Mesenchymal stem cell (in vitro differentiated cells and primary cell): ENCODE measurements at places on chromosomes 4 and X.

GRCh38 chrX:137549073-137549472, 16.9 kb upstream of the ZIC3 start:
- no peak for DNase-seq

DNA sequence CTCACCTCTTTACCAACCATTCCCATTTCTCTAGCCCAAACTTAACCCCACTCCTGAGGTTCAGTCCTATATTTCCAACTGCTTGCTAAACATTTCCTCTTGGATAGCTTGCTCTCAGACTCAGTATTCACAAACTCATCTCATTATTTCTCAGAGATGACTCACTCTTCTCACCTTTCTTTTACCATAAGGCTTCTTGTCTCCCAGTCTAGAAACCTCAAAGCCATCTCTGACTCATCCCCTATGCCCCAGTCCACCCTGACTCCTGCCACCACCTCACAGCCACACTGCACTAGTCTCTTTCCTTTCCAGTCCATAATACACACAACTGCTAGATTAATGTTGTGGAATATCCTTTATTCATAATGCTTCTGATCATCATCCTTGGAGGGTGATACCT, 4.8 kb downstream of the FRMPD3 start:
- no peak for DNase-seq

- no peak for DNase-seq
Observed at GRCh38 chrX:11244636-11245035, 48.6 kb upstream of the AMELX start.

GRCh38 chr4:70747874-70748273, 26.1 kb downstream of the RUFY3 start:
- DNase-seq, result no peak

DNA sequence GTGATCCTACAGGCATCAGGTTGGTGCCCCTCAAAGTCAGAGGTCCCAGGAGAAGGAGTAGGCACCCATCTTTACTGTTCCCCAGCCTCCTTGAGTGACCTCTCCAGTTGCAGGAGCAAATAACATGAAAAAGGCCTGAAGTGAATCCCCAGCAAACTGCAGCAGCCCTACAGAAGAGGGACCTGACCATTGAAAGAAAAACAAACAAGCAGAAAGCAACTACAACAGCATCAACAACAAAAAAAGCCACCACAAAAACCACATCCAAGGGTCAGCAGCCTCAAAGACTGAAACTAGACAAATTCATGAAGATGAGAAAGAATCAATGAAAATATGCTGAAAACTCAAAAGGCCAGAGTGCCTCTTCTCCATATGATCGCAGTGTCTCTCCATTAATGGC, 128.7 kb downstream of the ANKRD50 start:
- no peak for DNase-seq

- no peak for DNase-seq
Observed at GRCh38 chrX:131955099-131955777, 67.9 kb upstream of the STK26 start.

GRCh38 chr4:91288702-91289311, 1015.0 kb upstream of the GRID2 start:
- no peak for DNase-seq

DNA sequence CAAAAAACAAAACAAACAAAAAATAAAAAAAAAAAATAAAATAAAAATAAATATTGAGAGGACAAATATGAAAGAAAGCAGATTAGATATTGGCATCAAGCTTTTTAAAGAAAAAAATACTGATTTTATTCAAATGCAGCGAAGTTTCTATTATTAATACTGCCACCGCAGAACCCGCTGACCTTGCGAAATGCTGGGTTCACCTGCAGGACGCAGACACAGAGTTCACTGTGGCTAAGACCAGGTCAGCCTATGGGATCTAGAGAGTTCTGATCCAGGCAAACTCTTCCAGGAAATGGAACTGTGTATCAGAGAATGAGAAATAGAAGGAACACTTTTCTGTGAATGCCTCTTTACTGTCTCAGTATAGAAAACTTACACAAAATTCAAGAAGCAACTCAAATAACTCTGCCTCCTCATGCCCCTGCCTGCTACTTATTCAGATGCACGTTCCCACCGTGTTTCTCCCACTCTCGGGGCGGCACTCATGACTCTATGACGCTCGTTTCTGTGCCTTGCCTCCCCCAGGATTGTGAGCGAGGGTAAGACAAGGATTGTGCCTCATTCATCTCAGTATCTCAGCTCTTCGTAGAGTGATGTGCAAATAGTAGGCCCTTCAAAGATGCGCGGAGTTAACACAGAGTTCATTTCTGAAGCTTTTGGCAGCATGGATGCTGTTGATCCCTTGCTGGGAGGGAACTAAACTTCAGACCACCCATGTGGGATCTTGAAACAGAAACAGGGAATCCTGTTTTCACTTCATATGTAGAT, 44.1 kb upstream of the TLR3 start:
- no peak for DNase-seq

GRCh38 chr4:55906323-55906722, 42.4 kb upstream of the CEP135 start:
- no peak for DNase-seq

DNA sequence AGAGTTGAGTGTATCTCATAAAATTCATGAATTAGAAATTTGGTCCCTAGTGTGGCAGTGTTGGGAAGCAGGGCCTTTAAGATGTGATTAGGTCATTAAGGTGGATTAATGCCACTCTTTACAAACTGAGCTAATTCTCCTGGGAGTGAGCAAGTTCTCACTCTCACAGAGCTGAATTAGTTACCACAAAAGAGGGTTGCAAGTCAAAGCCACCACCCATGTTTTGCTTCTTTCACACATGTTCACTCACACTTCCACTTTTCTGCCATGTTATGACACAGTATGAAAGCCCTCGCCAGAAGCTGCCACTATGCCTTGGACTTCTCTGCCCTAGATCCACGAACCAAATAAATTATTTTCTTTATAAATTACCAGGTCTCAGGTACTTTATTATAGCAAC, 332.1 kb downstream of the ARAP2 start:
- DNase-seq, result no peak

DNA sequence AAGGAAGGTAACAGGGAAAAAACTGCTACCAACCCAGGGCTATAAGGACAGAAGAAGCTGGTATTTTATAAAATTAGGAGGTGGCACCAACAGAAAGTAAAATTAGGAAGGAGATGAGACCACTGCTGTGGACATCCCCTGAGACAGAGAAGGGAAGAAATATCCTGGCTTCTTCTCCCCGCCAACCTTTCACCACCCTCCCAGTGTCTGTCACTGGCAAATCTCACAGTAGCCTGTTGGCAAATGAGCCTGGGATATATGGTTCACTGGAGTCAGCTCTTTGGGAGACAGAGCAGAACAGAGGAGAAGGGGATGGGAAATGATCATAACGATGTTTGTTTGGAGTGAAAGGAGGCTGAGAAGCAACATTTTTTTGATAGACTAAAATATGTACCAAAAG, 190.9 kb upstream of the PACRGL start:
- DNase-seq, result no peak

- no peak for DNase-seq
Observed at GRCh38 chr4:10534820-10535219, 77.6 kb upstream of the ZNF518B start.

GRCh38 chrX:69424161-69424560, 80.0 kb upstream of the NALF2 start:
- peak; percentile 3 for DNase-seq

DNA sequence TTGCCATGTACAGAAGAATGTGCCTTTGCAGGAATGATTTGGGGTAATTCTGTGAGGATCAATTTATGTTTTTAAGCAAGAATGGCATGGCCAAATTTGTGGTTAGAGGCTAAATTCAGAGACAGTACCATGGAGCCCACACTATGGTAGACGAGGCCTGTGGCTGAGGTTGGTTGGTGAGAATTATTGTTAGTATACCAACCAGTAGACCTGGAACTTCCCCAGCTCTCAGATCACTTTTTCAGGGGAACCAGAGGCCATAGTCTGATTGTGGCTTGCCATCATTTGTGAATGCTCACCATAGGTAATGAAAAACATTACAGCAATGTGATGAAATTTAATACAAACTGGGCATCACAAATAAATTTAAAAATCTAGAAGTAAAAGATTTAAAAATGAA, 56.3 kb downstream of the SHISA3 start:
- DNase-seq, result no peak

- no peak for DNase-seq
Observed at GRCh38 chr4:154417373-154417673, 74.3 kb downstream of the DCHS2 start.

DNA sequence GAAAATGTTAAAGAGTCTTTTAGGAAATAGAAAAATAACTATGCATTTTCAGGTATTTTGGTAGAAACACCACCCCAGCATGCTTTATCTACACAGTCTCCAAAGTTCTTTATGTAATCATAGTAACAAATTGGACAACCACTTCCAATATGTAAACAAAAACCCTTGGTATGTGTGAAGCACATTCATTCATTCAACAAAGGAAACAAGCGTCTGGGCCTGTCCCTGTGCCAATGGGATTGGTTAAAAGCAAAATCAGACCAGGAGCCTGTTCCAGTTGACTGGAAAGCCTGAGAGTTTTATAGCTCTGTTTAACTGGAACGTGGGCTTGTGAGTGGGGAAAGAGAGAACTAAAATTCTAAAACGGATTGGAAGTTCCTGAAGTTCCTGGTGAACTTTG, 41.3 kb upstream of the TENM3 start:
- no peak for DNase-seq

DNA sequence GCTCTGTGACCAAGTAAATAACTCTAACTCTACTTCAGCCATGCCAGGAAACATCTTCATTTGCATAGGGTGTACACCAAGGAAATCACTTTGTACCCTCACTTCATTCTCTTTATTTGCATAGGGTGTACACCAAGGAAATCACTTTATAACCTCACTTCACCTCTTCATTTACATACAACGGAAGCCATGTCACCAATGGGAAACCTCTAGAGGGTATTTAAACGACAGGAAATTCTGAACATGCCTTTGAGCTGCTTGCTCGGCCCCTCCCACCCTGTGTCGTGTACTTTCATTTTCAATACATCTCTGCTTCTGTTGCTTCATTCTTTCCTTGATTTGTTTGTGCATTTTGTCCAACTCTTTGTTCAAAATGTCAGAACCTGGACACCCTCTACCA, 848.1 kb upstream of the FRG1 start:
- peak; percentile 55 for DNase-seq

GRCh38 chrX:51395810-51396728, 63.4 kb downstream of the NUDT10 start:
- no peak for DNase-seq

GRCh38 chrX:15173411-15173810, 96.5 kb downstream of the ASB9 start:
- no peak for DNase-seq

DNA sequence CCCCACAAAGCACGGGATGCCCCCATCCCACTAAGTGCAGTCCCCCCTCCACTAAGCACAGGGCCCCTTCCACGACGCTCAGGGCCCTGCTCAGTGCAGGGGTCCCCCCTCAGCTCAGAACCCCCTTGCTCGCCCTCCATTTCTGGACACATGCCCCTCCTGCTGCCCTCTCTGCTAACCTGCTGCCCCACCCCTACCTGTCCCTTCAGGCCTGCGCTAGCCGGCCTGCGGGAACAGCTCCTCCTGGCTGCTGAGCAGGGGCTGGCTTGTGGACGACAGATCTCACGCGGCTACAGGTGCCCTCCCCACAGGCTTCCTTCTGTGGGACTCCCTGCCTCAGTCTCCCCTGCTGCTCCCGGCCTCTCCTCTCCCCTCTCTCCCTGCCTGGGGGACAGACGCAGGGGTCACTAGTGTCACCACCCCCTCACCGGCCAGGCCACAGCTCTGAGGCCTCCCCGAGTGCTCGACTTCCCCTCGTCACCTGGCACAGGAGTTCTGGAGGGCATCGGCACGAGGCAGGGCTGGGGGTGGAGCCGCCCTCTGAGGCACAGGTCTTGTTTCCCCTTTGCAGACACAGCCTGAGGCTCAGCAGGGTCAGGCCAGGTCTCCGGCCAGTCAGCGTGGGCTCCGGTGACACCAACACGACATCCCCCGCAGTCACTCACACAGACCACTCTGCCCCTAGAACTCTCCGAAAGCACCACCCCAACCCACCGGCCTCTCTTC, 21.6 kb downstream of the GAK start:
- DNase-seq, result no peak

DNA sequence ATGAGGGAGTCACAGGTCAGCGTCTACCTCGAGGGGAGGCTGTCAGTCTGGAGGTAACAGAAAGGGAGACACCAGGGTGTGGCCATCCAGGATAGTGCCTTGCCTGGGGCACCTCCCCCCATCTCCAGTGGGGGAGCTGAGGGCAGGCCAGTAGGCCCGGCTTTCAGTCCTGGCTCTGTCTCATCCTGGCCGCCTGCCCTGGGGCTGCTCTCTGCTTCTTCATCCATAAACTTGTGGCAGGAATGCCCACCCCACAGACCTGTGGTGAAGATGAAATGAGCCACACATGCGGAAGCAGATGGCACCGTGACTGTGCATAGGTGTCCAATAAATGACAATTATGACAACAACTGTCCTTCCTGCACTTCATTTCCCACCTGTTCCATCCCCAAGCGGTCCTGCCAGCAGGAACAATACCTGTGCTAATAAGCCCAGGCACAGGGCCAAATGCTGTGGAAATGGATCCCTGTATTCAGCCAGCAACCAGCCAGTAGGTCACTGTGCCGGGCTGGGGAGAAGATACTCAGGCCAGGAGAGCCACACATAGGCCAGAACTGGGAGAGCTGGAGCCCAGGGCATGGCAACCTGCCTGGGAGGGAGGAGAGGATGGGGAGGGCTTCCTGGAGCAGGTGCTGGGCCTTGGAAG, 30.2 kb downstream of the TRO start:
- no peak for DNase-seq

DNA sequence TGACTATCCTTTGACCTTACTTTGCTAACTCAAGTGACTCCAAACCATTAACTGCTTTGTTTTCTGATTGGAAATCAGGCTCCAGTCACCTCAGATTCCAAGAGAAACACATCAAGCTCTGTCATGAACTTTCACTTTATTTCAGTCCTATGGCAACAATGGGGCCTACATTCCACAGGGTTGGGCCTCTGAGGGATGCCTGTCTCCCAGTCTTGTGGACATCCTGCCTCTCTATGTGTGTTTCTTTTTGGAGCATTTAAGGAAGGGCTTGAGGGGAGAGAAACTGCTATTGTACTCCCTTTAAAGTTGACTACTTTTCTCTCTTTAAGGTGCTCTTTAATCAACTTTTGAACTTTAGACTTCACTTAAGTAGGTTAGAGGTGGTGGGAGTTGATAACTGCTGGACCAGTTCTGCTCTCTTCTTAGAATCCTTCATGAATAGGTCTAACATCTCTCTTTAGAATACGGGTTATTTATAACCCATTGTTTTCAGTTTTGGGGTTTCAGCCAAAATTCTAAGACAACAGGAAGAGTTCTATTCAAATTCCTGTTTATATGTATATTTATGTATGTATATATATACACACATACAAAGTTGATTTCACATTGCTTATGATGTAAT, 274.3 kb upstream of the NR3C2 start:
- DNase-seq, result no peak

- DNase-seq, result no peak
Observed at GRCh38 chr4:56790691-56791091, 30.8 kb downstream of the SPINK2 start.

DNA sequence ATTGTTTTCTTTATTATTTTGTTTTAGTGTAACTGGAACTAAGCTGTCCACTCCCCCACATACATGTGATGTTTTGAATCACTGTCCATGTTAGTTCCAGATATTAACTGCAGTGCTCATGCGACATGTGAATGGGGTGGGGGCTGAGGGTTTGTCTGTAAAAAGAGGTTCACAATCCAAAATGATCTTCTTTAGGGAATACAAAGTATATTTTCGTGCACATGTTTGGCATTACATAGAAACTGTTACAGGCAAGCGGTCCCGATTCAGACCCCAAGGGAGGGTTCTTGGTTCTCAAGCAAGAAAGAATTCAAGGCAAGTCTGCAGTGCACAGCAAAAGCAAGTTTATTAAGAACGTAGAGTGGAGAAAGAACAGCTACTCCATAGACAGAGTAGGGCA, 296.5 kb upstream of the CLNK start:
- DNase-seq, result no peak
